ENCODE measurements at places on chromosomes 11 and 22.

DNA sequence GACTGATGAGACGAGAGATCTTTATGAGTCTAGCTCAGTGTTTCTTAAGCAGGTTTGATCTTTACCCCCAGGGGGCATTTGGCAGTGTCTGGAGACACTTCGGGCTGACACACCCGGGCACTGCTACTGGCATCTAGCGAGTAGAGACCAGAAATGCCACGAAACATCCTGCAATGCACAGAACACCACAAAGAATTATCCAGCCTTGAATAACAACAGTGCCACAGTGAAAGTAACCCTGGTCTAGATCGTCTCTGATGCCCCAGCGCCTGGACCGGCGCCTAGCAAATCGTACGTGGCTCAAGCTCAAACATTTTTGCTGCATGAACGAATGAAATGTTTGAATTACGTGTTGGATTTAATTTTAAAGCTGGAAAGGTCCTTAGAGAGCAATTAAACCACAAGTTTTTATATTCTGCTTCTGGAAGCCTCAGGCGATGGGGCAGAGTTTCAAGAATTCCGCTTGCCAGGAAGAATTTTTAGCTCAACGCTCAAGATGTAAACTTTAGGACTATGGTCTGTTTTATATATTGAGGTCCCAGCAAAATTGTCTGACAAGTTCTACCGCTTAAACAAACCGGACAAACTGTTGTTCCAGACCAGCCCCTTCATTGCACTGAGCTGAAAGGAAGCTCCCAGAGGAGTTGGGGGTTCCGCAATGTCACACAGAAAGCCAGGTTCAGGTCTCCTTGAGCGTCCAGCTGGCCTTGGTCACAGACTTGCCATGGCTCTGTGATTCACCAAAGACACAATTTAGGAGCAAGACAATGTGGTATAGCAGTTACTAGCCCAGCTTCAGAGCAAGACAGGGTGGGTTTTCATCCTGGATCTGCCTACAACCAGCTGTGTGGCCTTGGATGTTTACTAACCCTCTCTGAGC is 44.2 kb upstream of the SMTN start:
- no peak for DNase-seq

DNA sequence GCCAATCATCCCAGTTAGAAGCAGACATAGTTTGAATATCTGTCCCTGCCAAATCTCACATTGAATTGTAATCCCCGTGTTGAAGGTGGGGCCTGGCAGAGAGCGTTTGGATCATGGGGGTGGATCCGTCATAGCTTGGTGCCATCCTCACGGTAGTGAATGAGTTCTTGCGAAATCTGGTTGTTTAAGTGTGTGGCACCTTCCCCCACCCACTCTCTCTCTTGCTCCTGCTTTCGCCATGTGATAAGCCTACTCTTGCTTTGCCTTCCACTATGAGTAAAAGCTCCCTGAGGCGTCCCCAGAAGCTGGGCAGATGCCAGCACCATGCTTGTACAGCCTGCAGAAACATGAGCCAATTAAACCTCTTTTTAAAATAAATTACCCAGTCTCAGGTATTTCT is 5.0 kb upstream of the CCDC81 start:
- DNase-seq = no peak

DNA sequence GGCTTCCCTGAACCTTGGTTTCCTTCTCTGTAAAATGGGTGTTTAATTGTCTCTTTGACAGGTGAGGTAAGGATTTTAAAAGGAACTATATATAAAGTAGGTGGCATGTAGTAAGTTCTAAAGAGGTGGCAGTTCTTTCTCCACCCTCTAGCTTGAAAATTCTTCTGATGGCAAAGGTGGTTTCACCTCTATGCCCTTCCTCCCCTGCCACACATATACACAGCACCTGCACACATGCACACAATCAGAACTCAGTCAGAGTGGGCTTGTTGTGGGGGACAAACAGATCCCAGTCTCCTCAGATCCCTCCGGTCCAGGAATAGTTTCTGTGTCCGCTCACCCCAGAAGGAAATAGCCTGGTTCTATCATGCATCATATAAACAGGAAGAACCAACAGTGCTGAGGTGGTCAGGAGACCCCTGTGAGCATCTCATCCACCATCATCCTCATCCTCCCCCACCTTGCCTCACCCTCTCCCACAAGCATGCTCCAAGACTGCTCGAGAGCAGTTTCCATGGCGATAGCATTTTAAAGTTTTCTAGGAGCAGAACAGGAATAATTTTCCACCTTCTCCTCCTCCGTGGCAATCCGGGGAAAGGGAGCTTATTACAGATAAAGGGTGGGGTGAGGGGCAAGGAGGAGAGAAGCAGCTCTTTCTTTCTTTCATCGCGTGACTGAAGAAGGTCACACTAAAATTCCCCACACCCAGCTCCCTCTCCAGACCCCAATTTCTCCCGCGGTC is 123.6 kb downstream of the CHST1 start:
- DNase-seq = no peak

- no peak for DNase-seq
Observed at GRCh38 chr11:57163160-57163868, 18.4 kb upstream of the LRRC55 start.

DNA sequence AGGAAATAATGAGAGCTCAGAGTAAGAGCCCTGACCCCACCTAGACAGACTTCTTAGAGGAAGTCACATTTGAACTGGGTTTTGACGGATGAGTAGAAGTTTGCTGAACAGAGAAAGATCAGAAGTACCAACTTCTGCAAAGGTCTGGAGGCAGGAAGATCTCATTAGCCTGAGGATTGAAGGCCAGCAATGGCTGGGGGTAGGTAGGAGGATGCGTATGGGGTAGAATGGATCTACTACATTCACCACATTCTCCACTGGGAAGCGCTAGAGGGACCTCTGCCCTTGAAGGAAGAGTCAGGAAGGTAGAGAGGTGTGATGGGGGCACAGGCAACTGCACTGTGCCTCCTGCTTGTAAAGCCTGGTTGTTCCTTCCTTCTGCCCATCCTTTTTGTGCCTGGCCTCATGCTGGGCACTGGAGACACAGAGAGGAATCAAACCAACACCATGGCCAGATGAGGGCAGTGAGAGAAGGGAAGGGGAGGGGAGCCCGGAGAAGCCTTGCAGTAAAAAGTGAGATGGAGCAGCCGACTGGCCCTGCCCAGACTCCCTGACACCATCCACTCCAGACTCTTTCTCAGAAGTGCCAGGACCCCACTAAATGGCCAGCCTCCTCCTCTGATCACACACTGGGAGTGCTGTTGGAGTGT is 4.9 kb downstream of the TPBGL start:
- no peak for DNase-seq

DNA sequence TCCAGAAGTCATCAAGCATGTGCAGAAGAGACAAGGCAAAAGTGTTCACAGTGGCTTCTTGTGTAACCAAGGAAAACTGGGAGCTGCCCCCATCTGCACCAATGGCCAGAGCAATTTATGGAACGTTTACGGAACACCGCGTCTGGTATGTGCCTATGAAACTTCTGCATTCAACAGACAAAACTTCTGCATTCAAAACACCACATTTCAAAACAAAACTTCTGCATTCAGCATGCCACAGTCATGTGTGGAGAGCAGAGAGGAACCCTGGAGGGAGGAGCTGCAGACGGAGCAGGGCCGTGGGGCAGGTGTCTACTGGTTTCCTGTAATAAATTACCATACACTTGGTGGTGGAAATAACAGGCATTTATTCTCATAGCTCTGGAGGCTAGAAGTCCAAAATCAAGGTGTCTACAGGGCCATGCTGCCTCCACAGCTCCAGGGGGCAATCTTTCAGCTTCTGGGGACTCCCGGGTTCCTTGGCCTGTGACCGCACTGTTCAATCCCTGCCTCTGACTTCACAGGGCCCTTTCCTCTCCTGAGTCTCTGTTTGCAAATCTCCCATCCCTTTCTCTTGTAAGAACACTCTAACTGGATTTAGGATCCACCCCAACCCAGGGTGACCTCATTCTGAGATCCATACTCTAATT is 32.2 kb downstream of the RPL3 start:
- no peak for DNase-seq

GRCh38 chr11:69301455-69302401 is 7.8 kb downstream of the MYEOV start:
- DNase-seq = peak; percentile 44

DNA sequence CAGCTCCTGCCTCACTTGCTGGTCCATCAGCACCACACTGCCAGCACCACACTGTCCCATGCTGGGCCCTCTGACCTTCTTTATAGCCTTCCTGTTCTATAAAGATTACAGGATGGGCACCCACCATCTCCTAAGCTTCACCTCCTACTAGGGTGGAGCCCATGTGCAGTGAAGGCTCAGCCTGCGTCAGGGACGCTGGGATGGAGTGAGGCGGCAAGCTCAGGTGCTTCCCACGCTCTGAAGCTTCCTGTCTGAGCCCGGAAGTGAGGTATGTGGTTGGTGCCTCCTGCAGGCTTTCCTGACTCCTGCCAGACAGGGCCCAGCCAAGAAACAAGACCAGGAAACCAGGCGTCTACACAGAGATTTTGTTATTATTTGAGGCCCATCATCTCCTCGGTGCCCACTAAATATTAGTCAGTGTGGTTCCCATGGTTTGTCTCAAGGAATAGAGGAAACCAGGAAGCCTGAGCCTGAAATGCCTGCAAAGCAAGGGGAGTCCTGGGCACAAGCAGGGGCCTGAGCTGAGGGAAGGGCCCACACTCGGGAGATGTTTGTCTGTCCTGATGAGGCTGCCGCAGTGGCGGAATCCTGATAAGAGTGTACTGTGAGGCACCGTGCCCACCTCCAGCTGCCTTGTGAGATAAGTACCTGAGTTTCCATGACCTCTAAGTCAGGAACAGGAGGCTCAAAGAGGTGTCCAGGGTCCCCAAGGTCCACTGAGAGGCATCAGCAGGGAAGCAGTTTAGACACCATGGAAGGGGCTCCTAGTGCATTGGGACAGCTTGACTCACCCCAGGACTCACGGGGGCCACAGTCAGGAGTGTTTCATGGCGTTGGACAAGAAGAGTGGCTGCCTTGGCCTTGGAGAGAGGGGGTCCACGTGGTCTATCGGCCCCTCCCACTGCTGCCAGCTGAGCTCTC is 22.0 kb downstream of the RSPH14 start:
- DNase-seq = no peak

GRCh38 chr11:69888483-69889181 is 69.4 kb upstream of the FGF3 start:
- DNase-seq = no peak

DNA sequence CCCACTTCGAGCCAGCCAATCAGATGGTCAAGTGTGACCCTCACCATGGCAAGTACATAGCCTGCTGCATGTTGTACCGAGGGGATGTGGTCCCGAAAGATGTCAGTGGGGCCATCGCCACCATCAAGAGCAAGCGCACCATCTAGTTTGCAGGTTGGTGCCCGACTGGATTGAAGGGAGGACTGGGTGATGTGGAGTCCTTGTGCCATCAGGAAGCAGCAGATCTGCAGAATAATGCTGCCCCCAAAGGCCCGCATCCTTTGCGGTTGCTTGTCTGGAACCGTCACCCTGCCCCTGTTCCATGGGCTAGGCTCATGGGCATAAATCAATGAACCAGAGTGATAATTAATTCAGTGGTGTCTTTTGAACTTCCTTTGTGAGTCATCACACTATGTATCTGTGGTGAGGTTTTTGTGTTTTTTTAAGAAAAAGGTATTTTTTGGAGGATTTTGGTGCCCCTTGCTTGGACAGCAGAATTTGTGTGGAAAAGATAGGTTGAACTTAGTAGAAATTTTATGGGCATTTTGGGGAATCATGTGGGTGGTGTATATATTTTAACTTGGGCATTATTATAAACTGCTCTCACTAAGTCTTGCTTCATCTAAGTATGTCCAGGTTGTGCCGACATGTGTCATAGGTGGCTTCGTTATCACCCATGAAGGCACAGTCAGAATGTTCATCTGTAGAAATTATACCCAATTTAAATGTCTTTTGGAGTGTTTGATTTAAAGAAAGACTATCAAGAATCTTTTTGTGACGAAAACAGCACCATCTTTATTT is 22.3 kb downstream of the LRRC74B start:
- peak; percentile 15 for DNase-seq

DNA sequence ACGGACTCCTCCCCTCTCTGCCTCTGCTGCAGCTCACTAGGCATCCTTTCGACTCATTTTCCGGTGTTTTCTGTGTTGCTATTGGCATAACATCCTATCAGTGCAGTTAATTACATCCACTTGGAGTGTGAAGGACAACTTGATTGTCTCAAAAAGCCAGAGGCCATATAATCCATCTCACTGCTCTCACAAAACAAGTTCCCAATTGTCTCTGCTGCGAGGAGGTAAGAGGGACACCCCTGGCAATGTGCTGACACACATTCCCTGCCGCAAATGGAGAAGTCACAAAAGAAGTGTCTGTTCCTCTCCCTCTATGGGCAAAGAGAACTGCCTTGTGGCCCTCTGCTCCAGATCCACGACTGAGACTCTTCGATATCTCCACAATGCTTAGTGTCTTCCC is 618.4 kb downstream of the OPCML start:
- DNase-seq = no peak

DNA sequence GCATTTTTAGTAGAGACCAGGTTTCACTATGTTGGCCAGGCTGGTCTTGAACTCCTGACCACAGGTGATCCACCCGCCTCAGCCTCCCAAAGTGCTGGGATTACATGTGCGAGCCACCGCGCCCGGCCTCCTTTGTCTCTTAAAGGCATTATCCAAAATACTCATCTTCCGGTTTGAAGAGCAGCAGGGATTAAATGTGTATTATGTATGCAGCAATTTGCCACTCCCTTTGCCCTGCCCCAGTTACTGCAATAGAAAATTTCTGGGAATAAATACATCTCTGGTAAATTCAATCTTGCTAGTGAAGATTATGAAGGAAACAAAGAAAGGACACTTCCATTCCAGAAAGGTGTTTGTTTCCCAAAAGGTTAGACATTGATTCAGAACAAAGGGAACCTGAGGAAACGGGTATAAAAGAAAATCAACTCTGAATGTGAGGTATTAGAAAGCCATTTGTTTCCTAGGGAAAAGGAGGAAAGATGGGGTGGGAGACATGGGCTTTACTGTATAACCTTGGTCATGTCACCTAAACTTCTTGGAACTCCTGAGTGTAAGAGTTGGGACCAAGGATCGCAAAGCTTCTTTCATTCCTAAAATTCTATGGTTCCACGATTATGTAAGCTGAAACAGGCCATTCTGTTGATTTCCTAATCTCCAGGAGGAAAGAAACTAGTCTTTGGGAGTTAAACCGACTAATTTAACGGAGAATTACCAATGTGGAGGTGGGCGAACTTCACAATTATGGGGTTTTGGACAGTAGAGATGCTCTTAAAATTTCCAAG is 959 bp upstream of the HIPK3 start:
- DNase-seq = no peak

DNA sequence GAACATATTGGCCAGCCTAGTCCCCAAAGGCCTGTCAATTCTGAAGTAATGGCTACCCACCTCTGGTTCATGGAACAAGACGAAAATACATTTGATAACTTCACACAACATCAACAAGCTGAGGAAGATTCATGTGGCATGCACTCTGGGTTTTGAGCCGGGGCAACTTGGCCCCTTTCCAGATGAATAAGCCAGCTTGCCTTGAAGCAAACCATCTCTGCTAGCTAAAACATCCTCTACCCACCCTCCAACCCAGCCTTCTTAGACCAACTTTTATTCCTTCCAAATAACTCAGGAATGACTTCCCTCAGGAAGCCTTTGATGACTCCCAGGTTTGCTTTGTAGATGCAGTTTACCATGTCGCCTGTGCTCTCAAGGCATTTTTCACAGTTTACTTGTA is 94.4 kb downstream of the SLC1A2 start:
- DNase-seq = no peak

Measured in heart left ventricle (tissue), 16 donors.